ENCODE measurements at places on chromosomes 13 and 19.

DNA sequence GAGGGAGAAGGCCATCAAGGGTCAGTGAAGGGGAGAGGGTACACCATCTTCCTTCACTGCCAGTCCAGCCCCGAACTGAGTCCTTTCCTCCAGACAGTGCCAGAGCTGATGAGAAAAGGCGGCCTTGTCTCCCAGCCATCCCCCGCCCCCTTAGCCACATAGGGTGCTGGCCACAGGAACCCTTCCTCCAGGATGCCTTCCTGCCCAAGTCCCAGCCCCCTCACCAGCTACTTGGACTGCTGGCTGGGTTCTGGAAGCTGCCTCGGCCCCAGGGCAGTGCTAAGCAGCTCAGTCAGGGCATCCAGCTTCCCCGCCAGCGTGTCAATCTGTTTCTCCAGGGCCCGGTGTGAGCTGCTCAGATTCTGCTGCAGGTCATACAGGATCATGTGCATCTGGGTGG lies 12.6 kb upstream of the SMG9 start:
- DNase-seq = no peak

DNA sequence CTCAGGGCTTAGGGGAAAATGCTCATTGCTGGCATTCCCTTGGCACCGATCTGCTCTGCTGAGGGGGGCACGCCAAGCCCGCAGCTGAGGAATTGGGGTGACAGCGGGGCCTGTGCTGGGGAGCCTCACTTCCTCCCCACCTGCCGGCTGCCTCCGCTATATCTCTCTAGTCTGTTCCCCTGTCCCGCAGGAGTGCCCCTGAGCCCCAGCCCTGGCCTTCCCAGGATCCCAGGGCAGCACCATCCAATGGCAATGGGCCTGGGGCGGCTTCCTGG lies 9.5 kb downstream of the STXBP2 start:
- no peak for DNase-seq

- DNase-seq = no peak
Measured at GRCh38 chr19:1115646-1116420, 12.0 kb downstream of the GPX4 start.

DNA sequence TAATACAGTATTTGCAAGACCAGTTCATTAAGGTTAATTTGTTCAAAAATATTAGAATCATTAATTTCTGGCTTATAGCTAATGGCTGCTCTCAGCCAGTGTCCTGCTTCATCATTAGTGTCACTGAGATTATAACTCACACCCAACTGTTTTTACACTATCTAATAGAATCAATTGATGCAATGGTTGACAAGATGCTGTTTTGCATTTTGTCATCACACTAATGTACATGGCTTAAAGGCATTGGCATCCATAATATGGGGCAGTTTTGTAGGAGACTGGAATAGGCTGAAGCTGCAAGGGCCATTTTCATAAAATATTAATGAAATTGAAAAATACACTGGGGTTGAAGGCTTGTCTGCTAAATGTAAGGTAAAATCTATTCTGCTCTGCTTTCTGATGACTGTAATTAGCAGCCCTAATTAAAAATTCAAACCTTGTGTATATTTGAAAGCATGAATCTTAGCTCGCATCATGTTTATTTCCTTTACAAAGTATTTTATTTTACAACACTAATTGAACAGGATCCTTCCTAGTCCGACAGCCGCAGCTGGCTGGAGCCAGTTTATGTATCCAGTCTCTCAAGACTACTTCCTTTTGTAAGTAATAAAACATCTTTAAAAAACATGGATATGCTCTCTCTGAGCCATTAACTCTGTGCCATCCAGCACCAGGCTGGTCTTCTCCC lies 296.7 kb downstream of the POU4F1 start:
- DNase-seq = no peak

DNA sequence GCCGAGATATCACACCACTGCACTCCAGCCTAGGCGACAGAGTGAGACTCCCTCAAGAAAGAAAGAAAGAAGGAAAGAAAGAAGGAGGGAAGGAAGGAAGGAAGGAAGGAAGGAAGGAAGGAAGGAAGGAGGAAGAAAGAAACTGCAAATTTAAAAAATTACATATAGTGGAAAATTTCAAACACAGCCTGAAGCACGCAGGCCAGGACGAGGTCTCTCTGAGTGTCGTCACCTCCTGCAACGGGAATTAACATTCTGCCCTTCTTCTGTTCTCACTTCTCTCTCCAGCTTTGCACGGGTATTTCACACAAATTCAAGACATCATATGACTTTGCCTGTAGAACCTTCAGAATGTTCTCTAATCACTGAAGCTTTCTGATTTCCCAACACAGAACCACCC lies 108.2 kb downstream of the GNG7 start:
- no peak for DNase-seq

GRCh38 chr13:91313581-91313980 lies 33.9 kb upstream of the MIR17HG start:
- DNase-seq = no peak

GRCh38 chr19:18507021-18507726 lies 14.7 kb downstream of the ELL start:
- DNase-seq = peak; percentile 46

GRCh38 chr13:87235621-87236020 lies 435.6 kb upstream of the SLITRK5 start:
- DNase-seq = no peak

- DNase-seq = no peak
Measured at GRCh38 chr13:74696148-74696922, 562.1 kb upstream of the KLF12 start.

GRCh38 chr13:30665638-30666037 lies 47.9 kb downstream of the USPL1 start:
- no peak for DNase-seq

GRCh38 chr19:56894626-56895025 lies 54.1 kb upstream of the PEG3 start:
- no peak for DNase-seq

DNA sequence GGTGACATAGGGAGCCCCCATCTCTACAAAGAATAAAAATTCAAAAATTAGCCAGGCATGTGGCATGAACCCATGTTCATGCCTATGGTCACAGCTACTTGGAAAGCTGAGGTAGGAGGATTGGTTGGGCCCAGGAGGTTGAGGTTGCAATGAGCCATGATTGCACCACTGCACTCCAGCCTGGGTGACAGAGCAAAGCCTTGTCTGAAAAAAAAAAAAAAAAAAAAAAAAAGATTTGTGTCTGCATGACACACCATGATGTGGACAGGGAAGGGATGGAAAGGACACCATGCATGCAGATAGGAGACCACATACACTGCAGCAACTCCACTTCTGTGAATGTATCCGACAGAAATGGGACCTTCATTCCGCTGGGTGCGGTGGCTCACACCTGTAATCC lies 34.0 kb upstream of the HOMER3 start:
- no peak for DNase-seq

DNA sequence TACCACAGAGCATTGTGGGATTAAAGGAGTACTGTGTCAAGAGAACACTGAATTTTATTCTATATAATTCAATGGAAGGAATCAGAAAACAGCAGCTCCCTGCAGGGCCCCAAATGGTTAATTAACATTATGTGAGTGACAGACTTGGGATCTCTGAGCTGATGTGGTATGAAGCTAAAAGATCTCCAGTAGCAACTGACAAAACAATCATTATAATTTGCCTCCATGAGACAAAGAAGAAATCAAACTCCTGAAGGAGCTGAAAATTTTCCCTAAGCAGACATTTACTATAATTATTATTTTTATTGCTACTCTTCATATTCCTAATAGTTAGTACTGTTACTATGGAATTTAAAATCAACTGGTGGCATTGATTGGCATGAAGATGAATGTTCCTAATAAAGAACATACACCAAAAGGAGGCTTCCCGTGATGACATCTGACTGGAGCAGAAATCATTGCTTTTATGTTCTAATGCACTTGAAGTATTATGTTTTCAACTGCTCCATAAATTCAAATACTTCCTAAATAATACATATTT lies 28.8 kb upstream of the RFC3 start:
- DNase-seq = no peak

- DNase-seq = no peak
Measured at GRCh38 chr19:5083547-5083965, 114.6 kb downstream of the KDM4B start.

DNA sequence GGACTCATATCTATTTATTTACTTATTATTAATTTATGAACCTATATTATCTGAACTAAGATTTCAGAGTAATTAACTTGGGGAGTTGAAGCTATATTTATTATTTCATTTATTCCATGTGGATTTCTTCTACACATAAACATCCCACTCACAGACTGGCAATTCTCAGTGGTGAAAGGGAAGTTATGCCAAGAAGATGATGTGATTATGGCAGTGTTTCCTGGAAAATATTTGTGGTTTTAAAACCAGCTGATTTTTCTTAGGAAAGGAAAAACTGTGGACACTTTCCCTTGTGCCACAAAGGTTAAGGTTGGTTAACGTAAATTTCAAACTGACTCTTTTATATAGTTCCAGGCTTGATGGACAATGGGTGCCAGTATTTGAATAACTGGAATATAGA lies 513.1 kb downstream of the SLITRK6 start:
- no peak for DNase-seq

- no peak for DNase-seq
Measured at GRCh38 chr19:40585982-40586422, 9.3 kb downstream of the SHKBP1 start.
